Activated naive CD4-positive, alpha-beta T cell (primary cell): ENCODE measurements at places on chromosomes 1 and 21.

GRCh38 chr1:100860397-100860991 is 34.1 kb downstream of the EXTL2 start:
- no peak for DNase-seq

GRCh38 chr1:27885621-27886352 is 13.4 kb downstream of the THEMIS2 start:
- no peak for DNase-seq

DNA sequence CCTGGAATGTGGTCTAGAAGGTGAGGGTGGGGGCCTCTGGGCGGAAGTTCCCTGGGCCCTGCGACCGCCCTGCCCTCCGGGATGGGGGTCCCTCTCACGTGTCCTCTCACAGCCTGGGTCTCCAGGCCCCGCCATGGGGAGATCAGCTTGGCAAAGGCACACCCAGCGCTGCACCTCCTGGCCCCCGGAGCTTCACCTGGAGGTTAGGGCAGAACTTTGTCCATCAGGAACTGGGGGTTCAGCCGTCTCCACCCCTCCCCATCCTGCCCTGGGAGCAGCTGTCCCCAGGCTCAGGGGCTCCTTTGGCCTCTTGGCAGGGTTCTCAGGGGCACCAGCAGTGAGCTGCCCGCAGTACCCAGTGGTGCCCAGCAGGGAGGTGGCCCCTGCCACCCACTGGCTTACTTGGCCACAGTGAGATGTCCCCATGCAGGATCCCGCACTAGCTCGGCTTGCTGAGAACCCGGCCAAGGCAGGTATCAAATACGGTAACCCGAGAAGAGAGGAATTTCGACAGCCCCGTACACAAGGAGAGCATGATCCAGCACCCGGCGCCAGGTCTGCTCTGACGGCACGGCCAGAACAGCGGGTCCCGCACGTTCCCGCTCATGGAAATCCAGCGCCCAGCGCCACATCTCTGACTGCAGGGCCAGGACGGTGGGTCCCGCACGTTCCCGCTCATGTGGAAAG is 36.7 kb downstream of the RRP1 start:
- DNase-seq, result no peak

GRCh38 chr1:228315945-228316588 is 90.6 kb downstream of the TRIM11 start:
- DNase-seq, result no peak

DNA sequence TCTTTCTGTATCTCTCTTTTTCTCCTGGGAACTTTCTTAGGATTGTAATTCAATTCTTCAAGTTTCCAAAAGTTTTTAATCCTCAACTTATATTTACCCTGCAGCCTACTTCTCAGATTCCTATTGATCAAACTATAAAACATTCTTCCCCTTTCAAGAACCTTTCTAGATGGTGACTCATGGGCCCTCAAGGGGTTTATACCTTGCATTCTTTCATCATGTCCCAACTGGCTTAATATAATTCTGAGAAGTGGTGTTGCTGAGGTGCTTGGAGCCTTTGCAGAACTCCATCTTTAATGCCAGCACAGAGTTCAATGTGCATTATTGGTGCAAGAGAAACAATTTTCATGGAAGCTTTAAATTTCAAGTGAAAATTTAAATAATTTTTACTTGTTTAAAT is 273.4 kb downstream of the VAV3 start:
- DNase-seq, result no peak
